ENCODE measurements at places on chromosomes 5 and 9.
A peak's percentile ranks its signal among the peaks of the same experiment; 100 is the strongest.

DNA sequence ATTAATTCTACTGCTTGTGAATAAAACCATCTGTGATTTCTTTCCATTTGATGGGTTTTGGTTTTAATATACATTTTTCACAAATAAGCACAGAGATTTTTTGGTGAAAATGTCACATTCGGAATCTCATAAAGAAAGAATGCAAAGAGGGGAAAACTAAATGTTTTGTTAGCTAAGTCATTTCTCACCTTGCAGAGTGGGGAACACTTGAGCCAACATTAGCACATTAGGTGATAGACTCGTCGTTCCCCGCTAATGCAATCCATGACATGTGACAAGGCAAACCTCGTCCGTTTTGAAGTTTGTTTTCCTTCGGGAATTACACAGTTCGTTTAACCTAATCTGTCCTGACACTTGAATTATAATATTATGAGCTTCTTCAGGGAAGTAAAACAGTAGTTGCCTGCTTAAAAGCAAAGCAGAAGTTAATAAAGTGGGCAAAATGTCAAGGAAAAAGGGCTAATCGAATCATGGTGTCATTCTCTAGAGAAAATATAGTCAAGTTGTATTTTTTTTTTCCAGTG, 95.8 kb upstream of the LMX1B start:
- no peak for DNase-seq

DNA sequence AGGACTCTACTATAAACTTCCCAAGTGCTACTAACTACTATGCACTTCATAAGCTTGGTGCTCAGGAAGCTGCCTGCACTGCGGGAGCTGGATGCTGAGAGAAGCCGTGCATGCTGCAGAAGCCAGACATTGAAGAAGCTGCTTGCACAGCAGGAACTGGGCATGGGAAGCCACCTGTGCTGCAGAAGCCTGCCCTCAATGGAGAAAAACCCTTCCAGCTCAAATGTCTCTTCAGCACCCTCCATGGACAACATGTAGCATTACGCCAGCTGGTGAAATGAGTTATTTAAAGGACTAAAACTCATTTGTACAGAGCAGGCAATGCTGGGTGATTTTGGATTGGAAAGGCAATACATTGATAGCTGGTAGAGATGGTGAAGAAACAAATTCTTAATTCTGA, 247.2 kb downstream of the KIF4B start:
- DNase-seq = no peak

DNA sequence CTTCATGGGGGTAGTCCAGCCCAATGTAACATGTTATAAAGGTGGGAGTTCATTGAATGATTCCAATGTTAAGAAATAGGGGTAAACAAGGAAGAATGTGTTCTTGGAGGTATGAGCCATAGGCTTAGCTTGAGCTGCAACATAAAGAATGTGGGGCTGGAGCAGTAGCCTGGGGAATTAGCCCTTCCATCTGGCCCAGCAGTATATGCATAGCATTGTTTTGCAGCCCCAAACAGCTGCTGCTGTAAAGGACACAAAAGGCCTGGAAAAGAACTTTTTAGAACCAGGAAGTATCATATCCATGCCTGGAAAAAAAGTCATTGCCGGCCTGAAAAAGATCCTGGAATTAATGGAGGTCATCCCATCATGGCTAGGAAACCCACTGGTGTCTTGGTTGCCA, 55.8 kb upstream of the SMARCA2 start:
- no peak for DNase-seq

DNA sequence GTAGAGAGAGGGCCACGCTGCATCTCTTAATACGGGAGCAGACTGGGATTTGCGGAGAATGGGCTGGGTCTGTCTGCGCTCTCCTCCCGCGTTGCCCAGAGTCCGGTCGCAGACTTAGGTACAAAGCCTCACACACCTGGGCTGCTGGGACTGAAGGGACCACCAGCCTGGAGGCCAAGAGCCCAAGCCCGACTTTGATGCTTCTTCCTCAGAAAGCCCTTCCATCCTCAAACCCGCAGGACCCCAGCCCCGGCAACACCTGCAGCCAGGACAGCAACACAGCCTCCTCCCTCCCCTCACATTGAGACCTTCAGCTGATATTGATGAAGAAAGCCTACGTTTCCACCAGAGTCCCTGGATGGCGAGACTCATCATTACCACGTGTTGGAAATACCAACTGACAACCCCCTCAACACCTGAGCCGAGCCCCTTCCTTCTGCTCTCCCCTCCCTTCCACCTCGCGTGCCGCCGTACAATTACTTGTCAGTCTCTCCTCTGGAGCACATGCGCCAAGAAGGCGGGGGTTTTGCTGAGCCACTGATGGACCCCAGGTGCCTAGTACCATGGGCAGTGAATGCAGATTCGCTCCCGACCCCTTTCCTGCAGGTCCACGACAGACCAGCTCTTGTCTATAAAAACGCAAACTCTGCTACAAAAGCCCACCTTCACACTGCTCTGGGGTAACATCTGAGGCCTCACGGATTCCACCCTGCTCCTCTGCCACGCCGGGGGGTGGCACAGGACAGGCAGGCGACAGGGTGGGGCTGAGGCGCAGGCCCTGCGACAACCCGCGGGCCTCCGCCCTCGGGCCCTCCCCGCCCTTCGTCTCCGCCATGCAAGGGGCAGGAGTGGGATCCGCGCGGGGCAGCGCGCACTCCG, 841 bp downstream of the ASB6 start:
- DNase-seq = no peak

DNA sequence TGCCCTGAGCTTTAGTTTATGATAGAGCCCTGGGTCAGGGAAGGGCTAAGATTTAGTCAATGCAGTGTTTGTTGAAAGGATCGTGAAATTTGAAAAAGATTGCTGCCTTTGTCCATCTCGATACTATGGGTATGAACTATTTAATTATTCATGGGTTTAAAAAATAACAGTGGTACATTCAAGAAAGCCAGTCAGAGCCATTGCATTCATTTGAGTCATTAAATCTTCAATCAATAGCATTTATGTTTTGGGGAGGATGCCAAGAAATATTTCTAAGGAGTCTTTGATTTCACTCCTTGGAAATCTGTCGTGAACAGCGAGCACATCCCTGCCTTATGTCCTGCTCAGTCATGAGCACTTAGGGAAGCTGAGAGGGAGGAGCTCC, 54.4 kb upstream of the LRRTM2 start:
- no peak for DNase-seq

DNA sequence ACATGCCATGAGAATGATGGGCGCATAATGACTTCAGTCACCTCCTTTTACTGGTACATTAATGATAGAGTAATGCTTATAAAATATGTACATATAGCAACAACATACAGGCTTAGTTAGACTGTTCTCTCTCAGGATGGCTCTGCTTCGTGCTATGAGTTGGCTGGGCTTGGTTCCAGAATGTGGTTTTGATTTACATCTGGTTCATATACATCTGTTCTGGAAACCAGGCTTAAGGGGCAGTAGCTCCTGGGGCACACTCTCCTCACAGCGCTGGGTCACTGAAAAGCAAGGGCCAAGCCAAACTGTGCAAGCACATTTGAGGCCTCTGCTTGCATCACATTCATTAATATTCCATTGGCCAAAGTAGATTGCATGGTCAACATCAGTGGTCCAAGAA, 44.9 kb downstream of the PCSK1 start:
- no peak for DNase-seq

DNA sequence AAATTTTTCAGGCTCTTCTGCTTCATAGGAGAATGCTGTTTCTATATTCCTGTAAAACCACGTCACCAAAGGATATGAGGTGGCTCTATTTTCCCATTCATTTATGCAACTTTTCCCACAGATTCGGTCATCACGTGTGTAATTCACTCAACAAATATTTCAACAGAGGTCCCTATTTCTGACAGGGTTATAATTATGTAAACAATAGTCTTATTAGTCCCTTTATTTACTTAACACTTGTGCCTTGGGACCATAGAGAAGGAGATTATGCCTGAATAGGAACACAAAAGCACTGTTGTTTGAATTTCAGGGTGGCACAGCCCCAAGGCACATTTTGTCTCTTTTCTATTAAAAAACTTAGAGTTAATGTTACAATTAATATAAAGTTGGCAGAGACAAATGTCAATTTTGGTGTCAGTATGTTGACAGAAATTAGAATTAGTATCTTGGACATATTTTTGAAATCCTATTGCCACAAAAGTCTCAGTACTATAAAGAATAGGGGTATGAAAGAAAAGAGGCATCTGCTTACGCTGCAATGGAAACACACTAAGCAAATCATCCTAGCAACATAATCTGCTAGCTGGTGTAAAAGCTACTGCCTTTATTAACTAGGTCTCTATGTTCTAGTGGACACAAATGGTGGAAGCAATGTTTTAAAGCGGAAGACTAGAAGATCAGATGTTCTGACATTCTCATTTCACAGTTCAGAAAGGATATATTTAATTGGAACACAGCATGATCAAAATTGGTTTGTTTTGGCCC, 229.1 kb upstream of the TBCA start:
- no peak for DNase-seq

DNA sequence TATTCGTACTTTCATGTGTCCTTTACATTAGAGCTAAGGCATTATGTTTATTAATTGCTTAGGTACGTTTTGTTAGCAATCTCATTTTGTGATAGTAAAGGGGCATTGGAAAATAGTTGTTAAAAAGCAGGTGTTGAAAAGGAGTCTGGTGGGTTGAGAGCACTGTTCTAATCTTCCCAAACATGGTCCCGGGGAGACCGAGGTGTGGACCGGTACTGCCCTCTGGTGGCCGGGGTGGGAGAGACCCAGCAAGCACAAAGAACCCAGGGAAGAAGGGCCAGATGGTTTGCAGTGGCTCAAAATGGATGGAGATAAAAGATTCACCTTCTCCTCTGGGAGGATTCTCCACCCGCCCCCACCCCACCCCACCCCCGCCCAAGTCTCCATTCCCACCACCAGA, 26.1 kb downstream of the IDNK start:
- DNase-seq = peak; percentile 78

- no peak for DNase-seq
Observed at GRCh38 chr5:31161781-31162181, 31.7 kb upstream of the CDH6 start.

GRCh38 chr5:18068826-18069225, 434.6 kb downstream of the TAF11L14 start:
- no peak for DNase-seq

DNA sequence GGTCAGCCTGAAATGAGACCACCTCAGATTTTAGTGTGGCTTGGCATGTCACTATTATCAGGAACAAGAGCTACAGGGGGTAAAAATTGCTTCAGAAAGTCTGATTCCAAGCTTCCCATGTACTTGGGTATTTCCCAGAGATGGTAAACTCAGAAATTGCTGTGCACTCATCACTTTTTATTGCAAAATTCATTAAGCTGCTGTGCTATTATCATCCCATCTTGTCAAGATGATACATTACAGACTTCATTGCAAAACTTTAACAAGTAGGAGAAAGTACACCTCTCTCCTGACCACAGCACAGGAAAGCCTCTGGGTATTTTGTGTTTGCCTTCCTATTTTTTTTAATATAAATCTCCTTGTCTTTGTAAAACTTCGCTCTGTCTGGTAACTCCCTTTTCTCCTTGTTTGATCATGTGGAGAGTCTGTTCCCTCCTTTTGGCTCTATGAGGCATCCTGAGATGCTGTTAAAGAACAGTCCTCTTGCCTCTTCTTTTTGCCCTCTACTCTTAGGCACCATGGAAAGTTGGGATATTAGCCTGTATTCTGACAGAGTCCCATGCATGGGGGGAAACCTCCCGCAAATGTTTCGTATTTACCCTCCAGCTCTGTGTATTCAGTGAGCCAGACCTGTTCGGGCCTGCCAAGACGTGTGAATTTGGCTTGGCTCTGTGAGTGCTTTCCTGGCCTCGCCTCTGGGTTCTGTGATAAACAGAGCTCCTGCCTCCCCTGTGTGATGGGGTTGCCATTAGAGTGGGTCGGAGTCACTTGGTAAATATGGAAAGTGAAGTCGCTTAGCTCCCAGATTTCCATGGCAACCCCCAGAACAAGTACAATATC, 260.7 kb downstream of the NR3C1 start:
- no peak for DNase-seq

DNA sequence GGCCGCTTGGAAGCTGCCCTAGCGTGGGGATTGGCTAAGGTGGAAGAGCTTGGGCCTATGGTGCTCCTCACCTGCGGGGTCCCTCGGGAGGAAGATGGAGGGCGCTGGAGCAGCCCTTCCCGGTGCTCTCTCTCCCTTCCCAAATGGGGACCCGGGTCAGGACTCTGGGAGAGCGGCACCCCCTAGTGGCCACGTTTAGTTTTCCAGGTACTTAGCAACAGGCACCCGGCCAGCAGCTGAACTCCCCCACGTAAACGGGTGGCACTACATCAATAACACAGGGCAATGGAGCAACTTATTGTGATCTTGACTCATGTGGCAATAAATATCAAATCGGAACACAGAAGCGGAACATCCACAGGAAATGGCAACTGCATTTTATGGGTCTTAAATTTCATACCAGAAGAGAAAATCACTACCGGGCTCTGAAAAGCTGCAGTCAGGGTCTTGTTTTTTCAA, 316.6 kb downstream of the AGTPBP1 start:
- peak; percentile 19 for DNase-seq

DNA sequence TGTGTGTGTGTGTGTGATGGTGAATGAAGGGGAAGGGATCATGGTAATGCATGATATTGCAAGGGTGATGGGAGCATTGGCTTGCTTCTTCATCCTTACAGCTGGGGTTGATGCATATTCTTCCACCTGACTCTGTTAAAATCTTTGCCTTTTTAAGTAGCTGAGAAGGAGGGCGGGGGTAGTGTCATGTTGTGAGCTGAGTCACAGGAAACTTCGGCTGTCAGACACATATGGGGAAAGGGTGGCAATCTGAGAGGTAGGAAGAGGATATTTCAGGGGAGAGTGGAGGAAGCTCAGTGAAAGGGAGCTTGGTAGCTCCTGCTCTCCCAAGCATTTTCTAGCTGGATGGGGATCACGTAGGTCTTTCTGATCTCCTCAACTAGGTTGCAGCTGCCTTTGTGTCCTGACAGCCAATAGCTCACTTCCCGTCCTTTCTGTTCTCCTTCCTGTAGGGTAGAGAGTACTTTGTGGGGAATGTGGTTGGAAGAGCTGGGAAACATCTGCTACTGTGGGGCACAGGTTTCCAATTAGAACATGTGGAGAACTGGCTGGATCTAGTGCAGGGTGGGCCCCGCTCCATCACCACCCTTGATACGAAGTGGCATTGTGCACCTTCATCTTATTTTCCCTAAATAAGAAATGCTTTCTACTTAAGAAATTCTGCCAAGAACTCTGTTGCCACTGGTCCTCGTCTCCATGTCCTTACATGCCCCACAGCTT, 18.1 kb upstream of the CLK4 start:
- no peak for DNase-seq

GRCh38 chr9:132040808-132041207, 38.9 kb downstream of the MED27 start:
- DNase-seq = no peak

DNA sequence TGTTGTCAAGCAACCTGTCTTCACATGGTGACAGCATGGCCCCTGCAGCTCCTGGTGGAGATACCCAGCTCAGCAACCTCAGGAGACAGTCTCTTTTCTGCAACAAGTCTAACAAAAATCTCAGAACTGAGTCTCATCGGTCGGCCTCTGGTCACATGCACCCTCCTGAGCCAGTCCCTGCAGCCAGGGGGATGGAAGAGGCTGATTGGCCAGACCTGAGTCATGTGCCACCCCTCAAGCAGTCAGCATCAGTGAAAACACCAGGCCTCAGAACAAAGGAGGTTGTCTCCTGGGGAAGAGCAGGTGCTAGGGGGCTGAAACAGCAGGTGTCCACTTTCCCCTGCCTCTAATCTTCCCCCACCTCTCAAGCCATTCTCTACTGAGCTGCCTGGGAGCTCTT, 54.4 kb downstream of the SMIM23 start:
- no peak for DNase-seq

Measured in activated CD8-positive, alpha-beta memory T cell treated with anti-CD3 and anti-CD28 coated beads, Interleukin-2, amount 50 U/mL, for 4 hours (primary cell).